Omental fat pad (tissue), 4 donors: ENCODE measurements at places on chromosomes 2 and 18. TPM values are rescaled to one million over a fixed set of nuclear protein-coding genes. Genes with fewer than 3 reads are reported as not detected.
A peak's percentile ranks its signal among the peaks of the same experiment; 100 is the strongest.

NIFK gene
- 55.4 TPM for total RNA-seq

NPPC gene
- total RNA-seq: not detected

MRO gene
- 3.5 TPM for total RNA-seq

CFAP53 gene
- 0.37 TPM for total RNA-seq

UCN gene
- 4.9 TPM for total RNA-seq

FOXD4L1 gene
- total RNA-seq: 0.24 TPM

GKN1 gene
- total RNA-seq: not detected

TMEM200C gene
- 0.19 TPM for total RNA-seq

COLEC12 gene
- 50.5 TPM for total RNA-seq

- DNase-seq: no peak
These were observed 10.8 kb upstream of the NR4A2 start for GRCh38 chr2:156343096-156343939.

GRCh38 chr18:58407649-58408407 lies 221.1 kb downstream of the ALPK2 start:
- no peak for DNase-seq

DNA sequence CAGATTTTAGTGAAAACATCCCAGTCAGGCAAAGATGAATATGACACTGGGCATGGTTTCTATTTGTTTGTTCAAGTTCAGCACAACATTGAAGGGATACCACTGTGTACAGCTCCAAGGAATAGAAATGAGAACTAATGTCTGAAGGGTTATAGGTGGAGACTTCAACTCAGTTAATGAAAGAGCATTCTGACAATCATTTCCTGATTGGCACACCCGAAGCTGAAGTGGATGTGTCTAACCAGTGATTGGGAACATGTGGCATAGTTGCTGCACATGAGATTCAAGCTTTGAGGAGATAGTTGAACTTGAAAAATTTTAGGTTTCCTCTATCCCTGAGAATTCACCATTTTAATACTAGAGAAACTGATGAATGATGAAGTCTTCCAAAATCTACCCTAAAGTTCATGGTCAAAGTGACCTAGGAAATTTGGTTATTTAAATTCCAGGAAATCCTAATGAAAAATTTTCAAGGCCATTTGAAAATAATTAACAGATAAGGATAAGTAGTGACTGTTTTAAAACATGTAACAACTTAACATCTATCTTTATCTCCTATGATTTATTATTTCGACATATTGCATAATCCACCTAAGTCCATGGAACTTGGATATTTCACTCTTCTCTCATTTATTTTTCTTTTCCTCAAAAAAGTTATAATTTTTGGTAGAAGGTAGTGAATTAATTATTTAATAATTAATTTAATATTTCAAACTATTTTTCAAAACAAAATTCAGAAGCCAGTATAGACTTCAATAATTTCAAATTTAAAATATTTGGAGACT lies 38.0 kb downstream of the SLC9A4 start:
- no peak for DNase-seq

- DNase-seq: no peak
These were observed 796 bp downstream of the RFTN2 start for GRCh38 chr2:197674591-197674990.

- DNase-seq: peak; percentile 76
These were observed 57.1 kb downstream of the RMDN2 start for GRCh38 chr2:37982147-37982582.

GRCh38 chr2:79855264-79856006 lies 342.6 kb downstream of the CTNNA2 start:
- no peak for DNase-seq

GRCh38 chr2:120471166-120471565 lies 125.2 kb downstream of the INHBB start:
- no peak for DNase-seq

- DNase-seq: no peak
These were observed 48.9 kb downstream of the BMPR2 start for GRCh38 chr2:202425036-202425435.

GRCh38 chr2:133635131-133635530 lies 66.9 kb upstream of the NCKAP5 start:
- no peak for DNase-seq

DNA sequence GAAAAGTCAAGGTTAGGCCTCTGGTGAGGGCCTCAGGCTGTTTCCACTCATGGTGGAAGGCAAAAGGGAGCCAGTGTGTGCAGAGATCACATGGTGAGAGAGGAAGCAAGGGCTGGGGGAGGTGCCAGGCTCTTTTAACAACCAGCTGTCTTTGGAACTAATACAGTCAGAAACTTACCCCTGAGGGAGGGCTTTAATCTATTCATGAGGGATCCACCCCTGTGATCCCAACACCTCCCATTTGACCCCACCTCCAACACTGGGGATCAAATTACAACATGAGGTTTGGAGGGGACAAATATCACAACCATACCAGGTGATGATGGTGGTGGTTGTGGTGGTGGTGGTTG lies 10.9 kb downstream of the POLI start:
- no peak for DNase-seq

DNA sequence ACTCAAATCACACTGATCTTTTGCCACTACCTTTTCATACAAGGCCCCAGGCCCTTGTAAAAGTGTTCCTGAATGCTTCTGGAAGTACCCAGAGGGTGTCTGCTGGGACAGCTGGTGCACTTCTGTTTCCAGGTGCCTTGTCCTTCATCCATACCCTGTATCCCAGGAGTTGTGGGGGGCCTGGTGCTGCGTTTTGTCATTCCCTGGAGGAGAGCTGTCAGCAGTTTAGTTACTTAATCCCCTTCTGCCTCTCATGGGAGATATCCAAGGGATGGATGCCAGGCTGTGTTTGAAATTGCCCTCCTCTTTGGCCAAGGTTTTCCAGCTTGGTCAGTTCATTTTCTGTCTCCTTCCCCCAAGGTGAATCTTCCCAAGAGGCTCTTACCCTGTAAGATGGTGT lies 158.3 kb downstream of the WDSUB1 start:
- no peak for DNase-seq

GRCh38 chr2:233643128-233643527 lies 6.9 kb downstream of the UGT1A10 start:
- DNase-seq: no peak

DNA sequence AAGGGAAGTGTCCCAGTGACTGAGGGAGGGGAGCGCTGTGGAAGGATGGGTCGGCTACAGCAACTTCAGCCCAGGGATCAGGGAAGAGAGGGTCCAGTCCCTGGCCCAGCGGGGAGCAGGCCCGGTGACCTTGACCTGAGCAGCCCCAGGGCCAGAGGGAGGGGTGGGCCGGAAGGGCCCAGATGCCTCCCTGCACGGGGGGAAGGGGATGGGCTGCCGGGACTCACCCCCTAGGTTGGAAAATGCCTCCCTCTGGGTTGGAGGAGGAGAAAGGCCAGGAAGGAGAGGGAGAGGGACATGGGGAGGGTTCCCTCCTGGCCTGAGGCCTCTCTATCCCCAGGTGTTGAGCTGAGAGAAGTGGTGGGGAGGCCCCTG lies 19.8 kb downstream of the GPC1 start:
- no peak for DNase-seq

DNA sequence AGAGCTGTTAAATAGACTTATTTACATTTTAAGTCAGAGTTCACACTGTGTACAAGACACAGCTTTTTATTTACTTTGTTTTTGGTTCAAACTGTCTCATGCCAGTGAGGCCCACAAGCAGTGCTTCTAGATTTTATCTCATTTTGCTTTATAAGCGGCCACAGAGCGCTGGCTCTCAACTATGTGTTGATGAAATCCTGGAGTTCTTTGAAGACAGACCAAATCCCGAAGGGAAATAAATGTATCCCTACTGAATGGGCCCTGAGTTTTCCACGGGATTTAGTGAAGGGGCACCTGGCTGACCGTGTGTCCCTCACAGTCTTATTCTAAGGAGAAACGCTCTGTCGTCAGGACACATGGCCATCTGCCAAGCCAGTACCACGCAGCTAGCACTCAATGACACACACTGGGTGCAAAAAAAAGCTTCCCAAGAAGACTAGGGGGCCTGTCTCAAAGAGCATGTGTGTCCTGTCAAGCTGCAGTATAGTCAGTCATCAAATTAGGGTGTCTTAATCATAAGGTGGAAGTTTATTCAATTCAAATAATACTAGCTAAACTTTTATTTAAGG lies 23.4 kb downstream of the LYPD1 start:
- DNase-seq: no peak

DNA sequence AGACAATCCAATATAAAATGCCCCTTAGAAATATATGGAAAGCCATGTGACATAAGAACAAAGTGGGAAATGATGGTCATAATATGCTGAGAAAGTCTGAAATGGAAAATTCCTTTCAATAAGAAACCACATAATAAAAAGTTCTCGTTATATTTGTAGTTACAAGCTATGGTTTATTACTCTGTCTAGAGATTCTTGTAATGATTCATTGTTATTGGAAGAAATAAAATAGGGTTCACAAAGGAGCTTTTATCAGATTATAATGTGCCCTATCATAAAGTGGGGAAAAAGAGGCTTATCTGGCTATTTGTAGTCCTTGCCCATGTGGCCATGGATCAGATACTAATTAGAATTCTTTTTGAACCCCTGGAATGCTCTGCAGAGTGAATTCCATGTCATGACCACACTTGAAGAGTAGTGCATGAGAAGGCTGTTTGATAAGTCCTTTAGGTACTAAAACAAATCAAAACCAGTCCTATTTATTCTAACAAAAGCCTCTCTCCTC lies 420.7 kb upstream of the NRP2 start:
- DNase-seq: no peak

DNA sequence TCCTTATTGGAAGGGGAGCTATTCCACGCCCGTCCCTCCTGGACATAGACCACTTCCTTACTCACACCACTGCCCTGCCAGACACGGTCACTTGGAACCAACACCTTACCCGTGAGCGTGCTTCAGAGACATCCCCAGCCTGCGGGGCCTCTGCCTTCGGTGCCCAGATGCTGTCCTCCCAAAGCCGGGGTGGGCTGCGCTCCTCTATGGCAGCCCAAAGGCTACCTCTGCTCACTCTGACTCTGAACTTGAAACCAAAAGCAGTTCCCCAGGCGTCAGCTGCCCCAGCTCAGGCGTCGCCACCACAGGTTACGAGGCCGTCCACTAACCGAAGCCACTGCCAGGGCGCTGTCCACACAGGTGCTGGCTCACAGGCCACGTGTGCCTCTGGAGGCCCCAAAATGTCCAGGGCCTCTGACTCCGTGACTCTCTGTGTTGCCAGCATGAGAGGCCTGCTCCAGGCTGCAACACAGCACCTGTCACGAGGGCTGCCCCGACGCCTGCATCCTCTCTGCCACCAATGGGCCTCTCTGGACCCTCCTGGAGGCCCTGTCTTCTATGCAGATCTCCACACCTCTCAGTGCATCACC lies 23.8 kb downstream of the HDAC4 start:
- DNase-seq: no peak

GRCh38 chr2:105627534-105627933 lies 117.2 kb upstream of the NCK2 start:
- DNase-seq: no peak

DNA sequence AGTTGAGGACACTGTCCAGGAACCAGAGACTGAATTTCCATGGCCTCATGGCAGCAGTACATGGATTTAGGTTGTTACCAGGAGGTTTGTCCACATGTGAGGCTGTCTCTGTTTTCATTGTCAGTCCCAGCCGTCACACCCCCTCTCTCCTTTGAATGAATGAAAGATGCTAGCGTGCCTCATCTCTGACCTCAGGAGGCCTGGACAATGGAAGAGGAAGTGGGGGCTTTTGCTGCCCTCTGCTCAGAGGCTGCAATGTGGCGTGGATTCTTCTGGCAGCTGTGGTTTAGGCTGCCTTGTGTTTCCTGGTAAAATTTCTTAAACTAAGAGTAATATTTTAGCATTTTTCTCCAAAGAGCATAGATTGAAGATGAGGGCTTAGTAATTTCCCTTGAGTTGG lies 47.5 kb downstream of the RAB31 start:
- DNase-seq: no peak

DNA sequence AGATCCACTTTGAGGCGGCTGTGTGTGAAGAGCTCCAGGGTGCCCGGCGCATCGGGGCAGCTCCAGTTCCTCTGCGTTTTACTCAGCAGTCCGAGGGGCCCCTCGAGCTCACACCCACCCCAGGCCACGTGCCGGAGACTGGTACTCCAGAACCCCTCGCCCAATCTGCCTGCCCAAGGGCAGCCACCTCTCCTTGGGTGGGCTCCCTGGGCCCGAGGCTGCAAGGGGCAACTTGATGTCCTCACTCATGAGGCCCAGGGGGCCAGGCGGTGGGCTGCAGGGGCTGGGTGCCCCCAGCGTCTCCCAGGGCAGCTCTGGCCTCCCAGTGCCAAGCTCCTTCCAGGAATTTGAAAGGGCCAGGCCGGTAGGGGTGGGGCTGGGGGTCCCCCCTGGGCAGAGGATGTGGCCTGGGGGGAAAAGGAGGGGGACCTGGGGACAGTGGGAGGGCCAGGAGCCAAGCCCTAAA lies 16.7 kb downstream of the RAMP1 start:
- DNase-seq: no peak

- DNase-seq: no peak
These were observed 306.2 kb downstream of the FSIP2 start for GRCh38 chr2:186044761-186045160.

- DNase-seq: no peak
These were observed 15.4 kb downstream of the IL1B start for GRCh38 chr2:112821142-112821541.

DNA sequence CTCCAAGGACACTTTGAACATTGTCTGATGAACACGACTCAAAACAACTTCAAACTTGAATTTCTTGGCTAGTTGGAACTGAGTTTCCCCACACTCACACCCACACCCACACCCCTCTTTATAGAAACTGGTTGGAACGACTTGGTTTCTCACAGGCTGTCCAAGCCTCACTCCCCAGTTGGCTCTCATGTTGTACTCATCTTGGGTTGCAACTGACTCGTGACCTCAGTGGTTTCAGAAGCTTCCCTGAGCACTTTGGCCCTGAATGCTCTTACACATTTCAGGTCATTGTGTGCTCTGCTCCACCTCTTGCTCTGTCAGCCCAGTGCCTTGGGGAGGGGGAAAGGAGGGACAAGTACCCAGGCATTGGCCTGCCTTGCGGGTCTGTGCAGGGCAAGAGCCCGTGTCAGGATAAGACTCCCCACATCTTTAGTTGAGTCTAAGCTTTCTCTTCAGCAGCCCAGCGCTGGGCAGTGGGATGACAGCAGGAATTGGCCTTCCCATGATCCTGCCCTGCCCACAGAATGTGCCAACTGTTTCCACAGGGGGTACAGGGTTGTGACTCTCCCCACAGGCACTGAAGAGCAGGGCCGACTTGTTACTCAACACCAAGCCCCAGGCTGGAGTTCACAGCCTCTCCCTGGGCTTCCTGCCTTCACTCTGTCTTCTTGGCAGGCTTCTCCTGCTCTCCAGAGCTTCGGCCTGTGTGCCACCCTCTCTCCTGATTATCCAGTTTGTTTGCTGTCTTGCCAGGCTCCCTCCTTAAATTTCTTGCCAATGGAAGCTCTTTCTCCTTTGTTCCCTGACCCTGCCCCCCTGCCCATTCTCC lies 104.6 kb downstream of the RTN4 start:
- peak; percentile 24 for DNase-seq
